ENCODE measurements at places on chromosomes 1 and 21.
A peak's percentile ranks its signal among the peaks of the same experiment; 100 is the strongest.

DNA sequence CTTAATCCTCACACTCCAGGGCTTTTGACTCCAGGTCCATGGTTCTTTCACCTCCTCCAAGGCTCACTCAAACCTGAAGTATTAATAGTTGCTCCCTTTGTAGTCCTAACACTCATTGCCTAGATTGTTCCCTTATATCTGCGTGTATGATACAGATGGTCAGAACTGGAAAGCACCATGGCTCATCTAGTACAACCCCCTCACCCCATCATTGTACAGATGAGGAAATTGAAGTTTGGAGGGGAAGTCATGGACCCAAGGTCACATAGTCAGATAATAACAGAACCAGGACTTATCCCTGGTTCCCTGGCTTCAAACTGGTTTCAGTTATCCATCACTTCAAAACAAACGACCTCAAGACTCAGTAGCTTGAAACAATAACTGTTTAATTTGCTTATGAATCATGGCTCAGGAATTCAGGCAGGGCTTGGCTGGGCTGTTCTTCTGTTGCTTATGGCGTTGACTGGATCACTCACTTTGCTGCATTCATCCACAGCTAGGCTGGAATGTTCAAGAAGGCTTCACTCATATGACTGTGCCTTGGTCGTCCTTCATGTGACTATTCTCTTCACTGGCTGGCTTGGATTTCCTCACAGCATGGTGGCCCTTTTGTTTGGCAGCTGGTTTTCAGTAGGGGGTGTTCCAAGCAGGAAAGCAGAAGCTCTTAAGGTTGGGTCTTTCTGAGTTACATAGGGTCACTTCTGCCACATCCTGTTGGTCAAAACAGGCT is 5.0 kb downstream of the NOS1AP start:
- peak; percentile 33 for DNase-seq

DNA sequence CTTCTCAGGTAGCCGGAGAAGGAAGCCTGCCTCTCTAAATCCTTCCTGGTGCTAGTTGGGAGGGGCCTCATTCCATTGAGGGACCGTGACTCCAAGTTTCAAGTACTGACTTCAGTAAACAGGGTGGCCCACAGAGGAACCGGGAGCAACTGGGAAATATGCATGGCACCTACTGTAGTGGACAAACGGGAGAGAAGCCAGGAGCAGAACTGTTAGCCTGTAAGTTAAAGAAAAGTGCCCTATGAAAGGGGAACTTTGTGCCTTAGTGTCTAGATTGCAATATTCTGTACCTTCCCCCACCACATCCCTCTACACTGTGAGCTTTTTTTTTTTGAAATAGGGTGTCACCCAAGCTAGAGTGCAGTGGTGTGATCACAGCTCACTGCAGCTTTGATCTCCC is 33.2 kb upstream of the KANK4 start:
- DNase-seq, result no peak

DNA sequence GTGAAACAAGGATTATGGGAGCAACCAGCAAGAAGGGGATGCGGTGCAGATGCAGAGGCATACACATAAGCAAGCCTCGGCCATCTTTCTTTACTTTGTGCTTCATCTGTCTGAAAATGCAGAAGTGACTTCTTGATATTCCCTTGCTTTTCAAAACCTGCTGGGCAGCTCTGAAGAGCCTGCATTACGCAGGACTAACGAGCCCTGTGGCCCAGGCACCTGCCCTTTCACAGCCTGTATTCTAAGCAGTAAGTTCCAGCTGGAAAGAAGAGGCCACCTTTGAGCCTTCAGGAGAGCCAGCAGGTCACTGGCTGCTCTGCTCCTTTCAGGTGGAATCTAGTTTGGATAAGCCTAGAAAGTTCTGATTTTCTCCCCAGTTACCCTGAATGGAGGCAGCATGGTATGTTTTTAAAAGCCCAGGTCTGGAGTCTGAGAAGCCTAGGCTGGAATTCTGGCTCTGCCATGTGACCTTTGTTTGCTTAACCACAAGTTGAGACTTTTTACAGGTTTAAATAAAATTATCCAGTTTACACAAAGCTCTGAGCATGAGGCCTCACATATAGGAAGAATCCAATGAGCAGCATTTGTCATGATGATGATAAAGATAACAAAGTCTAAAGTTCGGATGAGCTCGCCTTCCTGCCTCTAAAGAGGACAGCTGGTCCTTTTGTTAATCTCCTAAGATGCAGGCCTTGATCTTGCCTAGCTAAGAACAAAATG is 122.9 kb downstream of the UBR4 start:
- DNase-seq, result no peak

- no peak for DNase-seq
These were observed 5.0 kb downstream of the CTBS start for GRCh38 chr1:84569216-84569615.

DNA sequence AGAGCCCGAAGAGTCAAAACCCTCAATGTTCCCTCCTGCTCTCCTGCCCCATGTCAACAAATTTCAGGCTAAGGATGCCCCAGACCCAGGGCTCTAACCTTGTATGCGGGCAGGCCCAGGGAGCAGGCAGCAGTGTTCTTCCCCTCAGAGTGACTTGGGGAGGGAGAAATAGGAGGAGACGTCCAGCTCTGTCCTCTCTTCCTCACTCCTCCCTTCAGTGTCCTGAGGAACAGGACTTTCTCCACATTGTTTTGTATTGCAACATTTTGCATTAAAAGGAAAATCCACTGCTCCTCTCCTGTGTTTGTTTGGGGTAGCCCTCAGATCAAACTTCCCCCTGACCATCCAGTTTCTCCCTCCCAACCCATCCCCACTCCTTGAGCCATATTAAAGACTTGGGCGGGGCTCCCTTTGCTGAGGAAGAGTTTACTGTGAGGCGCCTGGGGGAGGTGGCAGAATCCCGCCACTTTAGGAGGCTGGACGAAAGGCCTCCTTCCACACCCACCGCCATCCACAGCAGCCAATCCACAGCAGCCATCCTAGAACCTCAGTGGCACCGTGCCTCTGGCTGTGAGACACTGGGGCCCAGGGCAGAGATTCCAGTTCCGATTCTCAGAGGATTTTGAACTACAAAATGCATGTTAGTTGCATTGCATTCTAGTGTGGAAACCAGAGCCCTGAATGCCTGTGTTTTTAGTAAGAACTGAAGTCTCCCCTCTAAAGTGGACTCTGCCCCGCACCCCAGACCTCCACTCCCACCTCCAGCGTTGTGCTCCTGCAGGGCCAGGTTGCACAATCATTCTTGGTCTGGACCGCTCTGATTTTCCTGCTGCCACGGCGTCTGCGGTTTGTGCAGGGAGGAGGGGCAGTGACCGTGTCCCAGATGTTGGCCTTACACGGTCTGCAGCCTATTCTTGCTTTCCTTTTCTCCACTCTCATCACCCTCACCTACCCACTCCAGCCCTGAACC is 3.0 kb downstream of the OLFML3 start:
- no peak for DNase-seq

- peak; percentile 80 for DNase-seq
These were observed 101.3 kb upstream of the ACTL8 start for GRCh38 chr1:17653728-17654351.

- DNase-seq, result no peak
These were observed 23.1 kb upstream of the DYNLT5 start for GRCh38 chr1:66729119-66729518.

- no peak for DNase-seq
These were observed 94.4 kb upstream of the KRTAP19-8 start for GRCh38 chr21:31132574-31133242.

DNA sequence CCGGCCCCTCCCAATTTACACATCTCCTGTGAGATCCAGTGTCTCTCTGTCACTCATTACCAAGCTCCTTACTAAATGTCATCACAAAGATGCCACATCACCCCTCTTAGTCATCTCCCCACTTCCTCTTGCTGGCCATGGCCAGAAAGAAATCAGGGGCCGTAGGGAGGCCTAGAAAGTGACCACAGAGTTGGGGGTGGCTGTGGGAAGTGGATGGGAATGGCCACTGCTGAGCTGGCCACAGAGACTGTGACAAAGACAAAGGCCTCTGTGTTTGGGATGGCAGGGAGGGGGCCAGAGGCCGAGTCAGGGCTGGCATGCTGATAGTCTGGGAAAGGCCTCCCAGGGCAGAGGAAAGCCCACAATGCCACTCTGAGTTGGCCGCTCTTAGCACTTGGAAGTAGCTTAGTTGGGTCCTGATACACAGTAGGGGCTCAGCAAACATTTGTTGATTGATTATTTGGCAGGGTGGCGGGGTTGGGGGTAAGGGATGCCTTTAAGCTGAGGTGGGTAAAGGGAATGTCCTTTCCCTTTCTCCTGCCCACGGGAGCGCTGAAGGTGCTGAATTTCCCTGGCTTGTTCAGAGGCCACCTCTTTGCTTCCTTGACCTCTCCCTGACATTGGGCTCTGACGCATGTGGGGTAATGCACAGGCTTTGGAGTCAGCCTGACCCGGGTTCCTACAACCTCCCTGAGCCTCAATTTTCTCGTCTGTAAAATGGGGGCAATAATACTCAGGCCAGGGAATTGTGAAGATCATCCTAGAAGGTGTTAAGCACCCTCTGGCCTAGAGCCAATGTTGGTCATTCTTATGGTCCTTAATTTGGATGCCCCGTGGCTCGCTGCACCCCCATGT is 13.2 kb downstream of the NAV1 start:
- DNase-seq, result no peak

- no peak for DNase-seq
These were observed 53.7 kb upstream of the ZNF326 start for GRCh38 chr1:89941110-89941766.

- DNase-seq, result no peak
These were observed 288.1 kb downstream of the DPYD start for GRCh38 chr1:97632776-97633175.

DNA sequence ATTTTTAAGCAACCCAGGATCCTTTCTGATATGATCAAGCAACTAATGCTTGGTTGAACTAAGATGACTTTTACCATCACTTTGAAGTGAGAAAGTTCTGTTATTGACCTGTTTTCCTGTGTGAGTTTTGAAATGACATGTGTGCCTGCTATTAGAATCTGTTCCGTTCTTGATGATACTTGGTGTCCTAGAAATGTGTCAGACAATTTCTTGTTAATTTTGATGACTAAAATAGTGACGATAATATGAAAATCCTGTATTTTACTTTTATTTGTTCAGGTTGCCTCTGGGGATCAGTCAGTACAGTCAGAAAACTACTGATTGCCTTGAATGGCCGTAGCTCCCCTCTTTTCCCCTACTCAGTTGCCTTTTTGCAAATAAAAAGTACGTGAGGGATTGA is 228.0 kb downstream of the RYR2 start:
- no peak for DNase-seq

GRCh38 chr1:98364544-98364943 is 297.0 kb upstream of the SNX7 start:
- DNase-seq, result no peak

DNA sequence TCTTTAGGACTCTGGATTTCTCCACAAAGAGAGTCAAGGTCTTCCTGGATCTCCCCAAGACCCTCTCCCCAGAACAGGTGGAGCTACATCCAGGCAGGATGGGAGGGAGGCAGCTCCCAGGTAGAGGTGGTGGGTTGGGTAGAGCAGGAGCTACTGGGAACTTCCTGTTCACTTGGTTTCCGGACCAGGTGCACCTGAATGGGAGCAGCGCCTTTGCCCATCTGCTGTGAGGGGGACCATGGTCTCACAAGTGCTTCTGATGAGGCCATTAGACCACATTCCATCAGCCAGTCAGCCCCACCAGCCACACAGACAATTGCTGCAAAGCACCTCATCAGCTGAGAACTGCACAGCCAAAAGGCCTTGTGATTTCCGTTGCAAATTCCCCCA is 188.8 kb downstream of the MATN1 start:
- no peak for DNase-seq

DNA sequence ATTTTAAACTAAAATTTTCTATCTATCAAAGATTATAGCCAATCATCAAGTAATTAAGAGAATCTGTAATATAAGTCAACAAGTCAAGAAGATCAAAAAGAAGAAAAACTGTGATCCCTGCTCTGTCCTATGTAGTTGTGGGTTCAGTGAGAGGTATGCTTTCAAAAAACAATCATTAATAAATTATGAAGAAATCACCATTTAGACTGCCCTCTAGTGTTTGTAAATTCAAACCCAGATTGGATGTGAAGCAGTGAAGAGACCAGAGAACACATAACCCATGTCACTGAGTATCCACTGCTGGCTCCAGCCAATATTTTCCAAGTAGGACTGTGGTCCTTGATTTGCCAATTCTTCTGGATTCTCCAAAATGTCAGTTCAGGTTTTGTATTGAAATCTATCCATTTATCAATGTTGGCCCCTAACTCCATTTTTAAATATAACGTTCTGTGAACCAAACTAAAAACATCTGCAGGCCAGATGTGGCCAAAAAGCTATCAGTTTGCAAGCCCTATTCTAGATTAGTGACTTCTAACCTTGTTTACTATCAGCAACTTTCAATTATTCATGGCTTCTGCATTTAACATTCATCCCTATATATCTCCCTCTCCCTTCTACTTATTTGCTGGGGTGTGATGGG is 467.5 kb upstream of the CXADR start:
- DNase-seq, result peak; percentile 38

DNA sequence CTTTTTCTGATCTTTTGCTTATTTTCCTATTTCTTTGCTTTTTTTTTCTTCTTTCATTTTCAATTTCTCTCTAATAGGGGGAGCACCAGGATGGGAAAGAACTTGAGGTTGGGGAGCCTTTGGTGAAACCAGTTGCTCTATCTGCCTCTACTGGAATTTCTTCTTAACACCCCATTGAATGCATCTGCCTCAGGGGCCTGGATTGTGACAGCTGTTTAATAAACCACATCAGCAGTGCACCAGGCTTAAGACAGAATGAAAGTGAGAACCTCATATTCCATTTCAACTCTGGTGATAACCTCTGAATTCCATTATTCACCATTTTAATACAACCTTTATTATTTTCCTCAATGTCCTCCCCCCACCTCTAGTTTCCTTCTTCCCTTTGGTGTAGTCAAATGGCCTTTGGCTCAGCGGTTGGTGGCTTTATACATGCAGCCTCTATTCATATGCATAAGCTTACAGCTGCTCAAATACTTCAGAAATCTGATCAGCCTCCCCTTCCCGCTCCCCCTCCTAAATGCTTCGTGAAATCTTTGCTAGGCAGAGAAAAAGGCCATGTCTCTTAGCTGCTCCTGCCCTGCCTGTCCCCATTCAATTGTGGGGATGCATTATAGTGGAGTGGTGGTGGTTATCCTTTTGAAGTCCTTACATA is 537.3 kb upstream of the PLXNA2 start:
- peak; percentile 83 for DNase-seq

- DNase-seq, result no peak
These were observed 510.3 kb downstream of the NPHP4 start for GRCh38 chr1:5481889-5482288.
